ENCODE measurements at places on chromosomes 7 and 10.

DNA sequence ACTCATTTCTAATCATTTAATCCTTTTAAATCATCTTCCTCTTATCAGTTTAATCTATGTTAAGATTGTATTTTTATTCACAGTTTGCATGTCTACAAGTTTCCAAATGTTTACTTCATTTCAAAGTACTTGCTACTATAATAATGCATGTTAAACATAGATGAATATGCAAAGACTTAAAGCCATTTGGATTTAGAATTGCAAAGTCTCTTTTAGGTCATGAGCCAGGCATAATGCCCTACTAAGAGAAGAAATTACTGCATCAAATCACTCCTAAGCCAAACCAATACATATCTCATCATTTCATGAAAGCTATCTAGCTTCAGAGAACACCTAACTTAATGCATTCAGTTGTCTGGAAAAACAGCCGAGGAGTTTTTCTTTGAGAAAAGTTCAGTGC, 266.1 kb downstream of the PRKG1 start:
- DNase-seq, result no peak

GRCh38 chr7:13844954-13845353, 144.5 kb downstream of the ETV1 start:
- no peak for DNase-seq

GRCh38 chr10:110303681-110304080, 1.0 kb downstream of the SMNDC1 start:
- no peak for DNase-seq

DNA sequence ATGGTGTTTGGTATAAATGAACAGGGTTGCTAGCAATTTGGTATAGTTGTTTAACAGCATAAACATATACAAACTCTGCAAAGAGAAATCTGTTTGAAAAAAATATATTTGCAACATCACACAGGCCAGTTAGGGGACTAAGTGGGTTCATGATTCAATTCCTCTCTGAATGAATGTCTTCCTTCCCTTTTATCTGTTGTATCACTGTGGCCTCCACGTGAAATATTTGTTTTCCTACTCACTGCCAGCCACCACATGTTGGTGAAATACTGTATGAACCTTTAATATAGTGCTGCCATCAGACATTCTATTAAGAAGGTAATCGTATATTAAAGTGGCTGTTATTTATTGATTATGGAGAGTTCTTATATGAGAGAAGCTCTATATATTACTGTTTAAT, 157.0 kb downstream of the ARID5B start:
- no peak for DNase-seq

DNA sequence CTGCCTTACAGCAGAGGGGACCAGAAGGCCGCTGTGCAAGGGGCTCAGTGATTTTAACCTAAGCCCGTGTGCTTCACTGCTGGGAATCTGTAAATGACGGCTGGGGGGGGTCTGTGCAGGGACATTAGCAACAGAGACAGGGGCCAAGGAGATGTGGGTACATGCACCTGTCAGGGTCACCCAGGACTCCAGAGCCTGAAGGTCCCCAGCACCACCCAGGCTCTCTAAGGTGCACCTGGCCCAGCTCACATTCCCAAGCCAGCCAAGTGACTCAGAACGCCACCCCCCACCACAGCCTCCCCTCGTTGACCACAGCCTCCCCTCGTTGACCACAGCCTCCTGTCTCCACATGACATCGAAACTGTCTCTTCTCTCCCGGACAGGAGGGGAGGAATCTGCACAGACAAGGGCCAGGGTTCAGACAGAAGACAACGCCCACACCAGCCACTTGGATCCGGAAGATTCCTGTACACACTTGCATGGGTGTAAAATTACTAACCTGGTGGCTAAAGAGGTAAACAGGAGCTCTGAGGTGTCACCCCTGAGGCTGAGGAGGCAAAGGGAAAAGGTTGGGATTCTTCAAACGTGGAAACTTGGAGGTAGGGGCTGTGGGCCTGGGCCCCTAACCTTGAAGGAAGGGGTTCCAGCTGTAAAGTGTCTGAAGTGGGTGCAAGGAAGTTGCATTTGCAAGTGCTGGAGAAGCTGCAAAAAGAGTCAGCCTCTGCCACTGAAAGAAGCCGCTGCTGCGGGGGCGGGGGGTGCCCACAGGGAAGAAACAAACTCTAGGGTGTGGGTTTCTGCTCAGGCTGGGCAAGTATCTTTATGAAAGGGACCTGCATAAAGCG, 27.0 kb downstream of the CALML3 start:
- no peak for DNase-seq

DNA sequence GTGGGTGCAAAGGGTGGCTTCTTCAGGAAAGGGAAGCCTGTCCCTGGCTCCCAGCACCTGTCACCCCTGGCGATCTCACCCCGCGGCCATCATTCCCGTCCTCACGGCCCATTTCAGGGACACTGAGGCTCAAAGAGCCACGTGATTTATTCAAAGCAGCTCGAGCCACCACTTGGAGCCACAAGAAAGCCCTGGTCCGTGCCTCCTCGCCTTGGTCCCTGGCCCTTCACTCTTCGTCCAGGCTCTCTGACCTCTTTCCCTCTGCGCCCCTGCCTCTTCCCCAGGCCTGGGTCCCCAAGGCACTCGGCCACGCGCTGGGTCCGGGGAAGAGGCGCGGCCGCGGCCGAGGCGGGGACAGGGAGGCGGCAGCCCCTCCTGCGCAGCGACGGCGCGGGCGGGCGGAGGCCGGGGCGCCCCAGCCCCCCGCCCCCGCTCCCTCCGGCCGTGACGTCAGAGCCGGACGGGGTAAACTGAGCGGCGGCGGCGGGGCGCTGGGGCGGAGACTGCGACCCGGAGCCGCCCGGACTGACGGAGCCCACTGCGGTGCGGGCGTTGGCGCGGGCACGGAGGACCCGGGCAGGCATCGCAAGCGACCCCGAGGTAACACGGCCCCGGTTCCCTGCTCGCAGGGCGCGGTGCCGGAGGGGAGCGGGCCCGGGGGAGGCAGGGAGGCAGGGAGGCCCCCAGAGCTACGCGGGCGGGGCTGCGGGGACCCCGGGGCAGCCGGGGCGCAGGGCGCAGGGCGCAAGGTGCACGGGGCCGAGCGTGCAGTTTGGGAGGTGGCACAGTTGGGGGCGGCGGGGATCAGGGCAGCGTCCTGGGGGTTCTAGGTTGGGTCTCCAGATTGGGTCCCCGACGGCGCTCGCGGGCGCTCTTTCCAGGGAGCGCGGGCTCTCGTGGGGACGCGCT, at the start of gene SLC18A2:
Gene SLC18A2, plus strand, starts transcription at position 494 of the 909 bp plus-strand sequence. CDS start 580 bp downstream, outside the sequence.
- no peak for DNase-seq

Data from GM18507 (cell line).